ENCODE measurements at places on chromosomes 11 and 22.

DNA sequence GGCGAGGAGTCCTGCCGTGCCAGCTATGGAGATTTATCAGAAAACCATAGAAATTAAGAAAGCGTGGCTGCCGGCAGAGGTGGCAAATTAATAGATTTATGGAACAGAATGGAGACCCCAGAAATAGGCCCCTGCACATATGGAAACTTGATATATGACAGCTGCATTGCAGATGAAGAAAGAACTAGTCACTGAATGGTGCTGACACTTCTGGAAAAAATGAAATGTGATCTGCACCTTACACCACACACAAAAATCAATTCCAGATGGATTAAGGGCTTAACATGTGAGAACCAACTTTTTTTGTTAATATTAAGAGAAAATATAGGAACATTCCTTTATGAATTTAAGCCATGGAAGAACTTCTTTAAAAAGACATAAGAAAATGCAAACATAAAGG lies 40.3 kb upstream of the TSKU start:
- DNase-seq = peak; percentile 28

GRCh38 chr11:59918987-59919589 lies 19.1 kb upstream of the OOSP1 start:
- peak; percentile 42 for DNase-seq

DNA sequence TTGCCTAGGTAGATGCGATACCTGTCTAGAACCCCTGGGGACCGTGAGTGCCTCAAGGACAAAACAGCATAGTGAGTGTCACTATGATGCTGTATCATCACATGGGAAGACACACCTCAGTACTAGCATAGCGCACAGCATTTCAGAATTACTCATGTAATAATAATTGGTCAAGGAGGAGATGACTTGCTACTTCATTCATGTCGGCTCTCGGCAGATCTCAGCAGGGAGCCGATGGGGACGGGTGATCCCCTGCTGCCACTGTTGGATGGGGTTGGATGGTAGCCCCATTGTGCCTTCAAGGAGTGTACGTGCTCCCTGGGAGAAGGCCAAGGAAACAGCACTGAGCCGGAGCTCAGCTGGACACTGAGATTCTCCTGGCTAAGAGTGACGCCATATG lies 186.9 kb downstream of the EFCAB6 start:
- peak; percentile 67 for DNase-seq

GRCh38 chr11:99316776-99317520 lies 296.2 kb downstream of the CNTN5 start:
- DNase-seq = no peak

- no peak for DNase-seq
These were observed 84.0 kb upstream of the BMAL1 start for GRCh38 chr11:13193613-13194012.

DNA sequence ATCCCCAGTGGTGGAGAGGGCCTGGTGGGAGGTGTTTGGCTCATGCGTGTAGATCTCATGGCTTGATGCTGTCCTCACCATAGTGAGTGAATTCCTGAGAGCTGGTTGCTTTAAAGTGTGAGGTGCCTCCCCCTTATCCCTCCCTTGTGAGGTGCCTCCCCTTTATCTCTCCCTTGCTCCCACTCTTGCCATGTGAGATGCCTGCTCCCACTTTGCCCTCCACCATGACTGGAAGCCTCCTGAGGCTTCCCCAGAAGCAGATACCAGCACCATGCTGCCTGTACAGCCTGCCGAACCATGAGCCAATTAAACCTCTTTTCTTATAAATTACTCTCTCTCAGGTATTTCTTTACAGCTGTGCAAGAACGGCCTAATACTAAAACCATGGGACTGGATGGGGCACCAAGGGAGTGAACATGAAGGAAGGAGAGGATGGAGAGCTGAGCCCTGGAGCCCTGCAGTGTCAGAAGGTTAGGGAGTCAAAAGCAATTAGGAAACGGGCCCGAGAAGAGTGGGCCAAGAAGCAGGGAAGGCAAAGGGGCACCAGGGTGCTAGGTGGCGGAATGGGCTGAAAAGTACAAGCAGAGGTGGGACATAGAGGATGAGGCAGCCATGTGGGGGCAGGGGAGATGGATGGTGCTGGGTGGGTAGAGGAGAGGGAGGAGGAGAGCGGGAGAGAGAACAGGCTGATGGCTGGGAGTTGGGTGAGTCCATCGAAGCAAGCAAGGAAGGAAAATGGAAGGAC lies 9.4 kb downstream of the IFITM10 start:
- DNase-seq = no peak

GRCh38 chr11:128212324-128212723 lies 375.0 kb downstream of the ETS1 start:
- DNase-seq = no peak

DNA sequence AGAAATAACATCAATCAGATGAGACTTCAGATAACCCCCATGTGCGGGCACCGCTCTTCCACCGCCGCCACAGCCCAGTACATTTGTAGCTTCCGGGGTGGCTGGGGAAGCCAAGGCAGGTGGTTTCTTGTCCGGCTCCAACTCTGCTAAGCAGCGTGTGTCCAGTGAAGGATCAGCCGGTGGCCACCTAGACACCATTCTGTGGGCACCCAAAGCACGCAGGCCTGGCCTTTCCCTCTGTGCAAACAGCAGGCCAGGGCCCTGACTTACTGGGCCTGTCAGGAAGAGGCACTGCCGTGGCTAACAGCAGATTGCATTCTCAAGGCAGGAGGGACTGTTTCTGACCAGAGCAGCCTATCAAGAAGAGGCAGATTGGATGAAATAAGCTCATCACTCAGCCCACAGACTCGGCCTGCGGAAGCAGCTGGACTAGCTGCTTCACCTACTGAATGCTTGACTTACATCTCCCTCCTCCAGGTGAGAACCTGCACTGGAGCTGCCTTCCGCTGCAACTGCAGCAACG lies 74.8 kb downstream of the ETS1 start:
- DNase-seq = no peak

GRCh38 chr11:11069841-11070835 lies 212.3 kb upstream of the ZBED5 start:
- DNase-seq = no peak

DNA sequence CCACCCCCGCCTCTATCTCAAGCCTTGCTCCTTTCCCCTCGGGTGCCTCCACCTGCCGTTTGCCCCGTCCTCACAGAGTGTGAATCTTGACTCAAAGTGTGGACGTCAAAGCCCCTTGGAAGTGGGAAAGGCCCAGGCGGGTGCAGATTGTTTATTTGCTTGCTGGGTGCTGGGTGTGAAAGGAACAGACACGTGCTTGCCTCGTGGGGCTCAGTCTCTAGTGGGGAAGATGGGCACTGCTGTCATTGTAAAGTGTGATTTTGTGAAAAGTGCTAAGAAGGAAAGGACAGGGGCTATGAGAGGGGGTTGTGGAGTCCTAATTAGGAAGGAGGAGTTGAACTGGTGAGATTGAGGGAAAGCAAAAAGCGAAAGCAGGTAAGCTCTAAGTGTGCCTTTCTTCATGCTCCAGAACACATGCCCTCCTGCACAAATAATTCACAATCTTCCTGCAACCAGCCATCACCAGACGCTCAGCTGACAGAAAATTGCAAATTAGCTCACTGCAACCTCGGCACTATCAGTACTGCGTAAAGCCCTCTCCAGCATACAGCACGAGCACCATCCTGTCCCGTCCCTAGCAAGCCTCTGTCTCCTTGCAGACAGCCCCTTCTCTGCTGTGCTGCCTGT lies 9.7 kb upstream of the GCAT start:
- DNase-seq = no peak

DNA sequence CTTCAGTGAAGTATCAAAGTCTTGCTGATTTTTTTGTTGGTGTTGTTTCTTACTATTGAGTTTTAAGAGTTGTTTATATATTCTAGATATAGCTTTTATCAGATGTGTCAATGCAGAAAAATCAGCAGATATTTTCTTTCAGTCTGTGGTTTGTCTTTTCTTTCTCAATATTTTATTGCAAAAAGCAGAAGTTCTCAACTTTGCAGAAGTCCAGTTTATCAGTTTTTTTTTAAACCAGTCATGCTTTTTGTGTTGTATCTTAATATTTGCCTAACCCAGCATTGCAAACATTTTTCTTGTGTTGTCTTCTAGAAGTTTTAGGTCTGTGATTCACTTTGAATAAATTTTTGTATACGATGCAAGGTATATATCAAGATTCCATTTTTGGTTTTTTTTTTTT lies 7.0 kb downstream of the ASRGL1 start:
- no peak for DNase-seq

DNA sequence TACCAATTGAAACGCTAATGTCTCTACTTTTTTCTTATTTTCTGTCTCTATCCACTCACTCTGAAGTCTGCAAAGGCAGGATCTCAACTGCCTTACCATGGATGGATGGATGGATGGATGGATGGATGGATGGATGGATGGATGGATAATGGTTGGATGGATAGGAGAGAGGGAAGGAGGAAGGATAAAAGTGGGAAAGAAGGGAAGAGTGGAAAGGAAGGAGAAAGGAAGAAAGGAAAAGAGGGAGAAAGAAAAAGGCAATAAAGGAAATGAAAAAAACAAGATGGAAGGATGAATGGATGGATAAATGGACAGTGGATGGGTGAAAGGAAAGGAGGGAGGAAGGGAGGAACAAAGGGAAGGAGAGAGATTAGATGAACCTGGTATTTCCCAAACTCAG lies 506.0 kb downstream of the MN1 start:
- DNase-seq = no peak

DNA sequence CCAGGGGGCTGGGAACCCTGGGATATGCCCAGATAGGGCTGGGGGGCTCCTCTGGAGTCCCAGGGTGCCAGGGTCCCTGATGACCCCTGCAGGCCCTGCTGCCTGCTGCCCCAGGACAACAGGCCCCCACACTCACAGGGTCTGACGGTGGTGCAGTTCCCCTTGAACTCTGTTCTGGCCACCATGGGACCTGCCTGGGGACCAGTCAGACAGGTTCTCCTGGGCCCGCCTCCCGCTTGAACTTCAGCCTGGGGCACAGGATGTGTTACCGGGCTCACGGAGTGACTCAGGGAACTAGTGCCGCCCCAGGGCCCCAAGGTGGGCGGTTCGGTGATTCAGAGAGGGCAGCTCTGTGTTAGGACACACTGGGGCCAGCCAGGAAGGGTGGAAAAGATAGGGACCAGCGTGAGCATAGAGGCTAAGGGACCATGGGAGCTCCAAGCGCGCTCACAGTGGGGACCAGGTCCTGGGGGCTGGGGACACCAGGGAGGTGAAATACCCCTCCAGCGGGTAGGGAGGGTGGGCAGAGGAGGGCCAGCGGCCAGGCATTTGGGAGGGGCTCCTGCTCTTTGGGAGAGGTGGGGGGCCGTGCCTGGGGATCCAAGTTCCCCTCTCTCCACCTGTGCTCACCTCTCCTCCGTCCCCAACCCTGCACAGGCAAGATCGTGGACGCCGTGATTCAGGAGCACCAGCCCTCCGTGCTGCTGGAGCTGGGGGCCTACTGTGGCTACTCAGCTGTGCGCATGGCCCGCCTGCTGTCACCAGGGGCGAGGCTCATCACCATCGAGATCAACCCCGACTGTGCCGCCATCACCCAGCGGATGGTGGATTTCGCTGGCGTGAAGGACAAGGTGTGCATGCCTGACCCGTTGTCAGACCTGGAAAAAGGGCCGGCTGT lies 21.5 kb upstream of the TXNRD2 start:
- DNase-seq = peak; percentile 41

- DNase-seq = peak; percentile 83
These were observed 74.6 kb downstream of the ADM start for GRCh38 chr11:10379426-10379825.

GRCh38 chr22:44196241-44196640 lies 15.5 kb downstream of the PARVG start:
- no peak for DNase-seq
